NCI-H2081 treated with DMSO at 0.1 percent for 48 hours (cell line): ENCODE measurements at places on chromosomes 4 and X.
A peak's percentile ranks its signal among the peaks of the same experiment; 100 is the strongest.

DNA sequence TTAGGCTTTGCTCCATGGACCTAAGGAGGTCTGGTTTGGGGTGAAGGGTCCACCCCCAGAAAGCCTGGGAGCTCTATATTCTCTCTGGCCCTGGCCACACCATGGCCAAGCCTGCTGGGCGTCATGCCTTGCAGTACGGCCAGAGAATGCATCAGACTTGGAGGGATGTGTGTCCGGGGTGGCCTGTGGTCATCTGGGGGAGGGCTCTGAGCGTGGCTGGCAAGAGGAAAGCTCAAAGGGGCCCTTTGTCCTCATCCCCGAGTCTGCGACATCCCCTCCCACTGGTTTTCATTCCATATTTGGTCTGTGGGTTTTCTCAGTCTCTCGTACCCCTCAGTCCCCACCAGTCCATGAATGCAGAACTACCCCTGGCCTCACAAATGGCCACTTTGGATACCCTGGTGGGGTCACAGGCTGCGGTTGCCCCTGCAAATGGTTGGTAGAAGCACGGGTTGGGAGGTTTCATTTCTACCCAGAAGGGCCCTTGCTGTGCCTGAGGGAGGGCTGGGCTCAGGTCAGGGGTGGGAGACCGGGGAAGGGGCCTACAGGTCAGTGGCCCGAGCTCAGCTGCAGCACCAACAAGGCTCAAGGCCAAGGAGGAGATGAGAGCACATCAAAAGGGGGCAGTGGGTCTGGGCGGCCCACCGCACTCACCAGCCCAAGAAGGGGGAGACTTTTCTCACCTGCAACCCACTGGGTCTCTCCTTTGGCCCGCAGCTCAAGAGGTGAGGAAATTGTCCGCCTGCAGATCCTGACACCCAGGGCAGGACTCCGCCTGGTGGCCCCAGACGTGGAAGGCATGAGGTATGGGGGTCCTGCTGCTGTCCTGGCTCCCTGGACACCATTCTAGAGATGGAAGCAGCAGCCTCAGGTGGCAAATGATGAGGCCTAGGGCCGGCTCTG is 30.2 kb downstream of the ZNF185 start:
- no peak for DNase-seq

- no peak for DNase-seq
Measured at GRCh38 chr4:182017038-182017437, 226.2 kb upstream of the TENM3 start.

GRCh38 chrX:130084631-130085237 is 25.6 kb downstream of the ELF4 start:
- no peak for DNase-seq

GRCh38 chr4:87103691-87104187 is 116.7 kb downstream of the KLHL8 start:
- no peak for DNase-seq

- DNase-seq = no peak
Measured at GRCh38 chrX:69046996-69047490, 118.2 kb downstream of the PJA1 start.

GRCh38 chrX:132188175-132188574 is 31.1 kb downstream of the RAP2C start:
- DNase-seq = no peak

DNA sequence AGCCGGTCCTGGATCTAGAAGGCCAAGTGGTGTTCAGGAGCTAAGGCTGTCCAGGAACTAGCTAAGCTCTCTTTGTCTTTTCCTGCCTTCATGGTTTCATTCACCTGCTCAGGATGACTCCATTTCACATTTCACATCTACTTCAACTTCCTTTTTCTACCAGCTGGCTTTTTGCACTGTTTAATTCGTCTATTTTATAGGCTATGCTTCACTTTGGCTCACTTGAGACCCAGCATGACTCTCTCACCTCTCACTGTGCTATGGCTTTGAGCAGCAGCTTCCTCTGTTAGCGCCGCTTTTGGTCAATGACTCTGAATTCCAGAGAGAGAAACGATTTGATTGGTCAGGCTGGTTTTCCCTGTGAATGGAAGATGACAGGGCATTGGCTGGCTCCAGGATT is 213.5 kb upstream of the CLNK start:
- DNase-seq = no peak

GRCh38 chrX:120561634-120562568 is 1.1 kb upstream of the CUL4B start:
- DNase-seq = no peak

DNA sequence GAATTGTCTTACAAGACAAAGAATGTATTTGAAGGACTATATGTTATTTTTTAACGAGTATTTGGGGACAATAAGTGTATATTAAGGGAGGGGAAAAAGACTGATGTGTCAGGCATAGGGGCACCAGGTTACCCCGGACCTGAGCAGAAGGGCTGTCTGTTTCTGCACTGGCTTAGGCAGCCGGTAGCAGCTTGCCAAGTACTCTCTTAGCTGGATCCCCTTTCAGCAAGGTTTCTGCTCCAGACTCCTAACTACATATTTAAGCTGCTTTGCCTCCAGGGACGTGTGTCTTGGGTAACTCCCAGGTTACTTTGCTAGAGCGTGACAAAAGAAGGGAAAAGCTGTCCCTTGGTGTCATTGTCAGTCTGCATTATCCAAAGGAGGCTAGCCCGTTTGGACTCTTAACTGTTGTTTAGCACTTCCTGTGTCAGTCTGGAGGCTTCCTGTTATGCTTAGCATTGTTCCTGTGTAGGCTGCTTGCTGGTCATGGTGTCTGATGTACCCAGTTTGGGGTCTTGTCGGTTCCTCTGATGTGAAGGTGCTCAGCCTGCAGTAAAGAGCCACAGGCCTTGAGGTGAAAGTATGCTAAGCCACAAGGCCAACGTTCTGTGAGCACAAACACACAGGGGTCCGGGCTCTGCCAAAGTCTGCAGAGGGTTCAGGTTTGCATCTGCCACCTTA is 11.6 kb downstream of the CXCR3 start:
- DNase-seq = no peak

DNA sequence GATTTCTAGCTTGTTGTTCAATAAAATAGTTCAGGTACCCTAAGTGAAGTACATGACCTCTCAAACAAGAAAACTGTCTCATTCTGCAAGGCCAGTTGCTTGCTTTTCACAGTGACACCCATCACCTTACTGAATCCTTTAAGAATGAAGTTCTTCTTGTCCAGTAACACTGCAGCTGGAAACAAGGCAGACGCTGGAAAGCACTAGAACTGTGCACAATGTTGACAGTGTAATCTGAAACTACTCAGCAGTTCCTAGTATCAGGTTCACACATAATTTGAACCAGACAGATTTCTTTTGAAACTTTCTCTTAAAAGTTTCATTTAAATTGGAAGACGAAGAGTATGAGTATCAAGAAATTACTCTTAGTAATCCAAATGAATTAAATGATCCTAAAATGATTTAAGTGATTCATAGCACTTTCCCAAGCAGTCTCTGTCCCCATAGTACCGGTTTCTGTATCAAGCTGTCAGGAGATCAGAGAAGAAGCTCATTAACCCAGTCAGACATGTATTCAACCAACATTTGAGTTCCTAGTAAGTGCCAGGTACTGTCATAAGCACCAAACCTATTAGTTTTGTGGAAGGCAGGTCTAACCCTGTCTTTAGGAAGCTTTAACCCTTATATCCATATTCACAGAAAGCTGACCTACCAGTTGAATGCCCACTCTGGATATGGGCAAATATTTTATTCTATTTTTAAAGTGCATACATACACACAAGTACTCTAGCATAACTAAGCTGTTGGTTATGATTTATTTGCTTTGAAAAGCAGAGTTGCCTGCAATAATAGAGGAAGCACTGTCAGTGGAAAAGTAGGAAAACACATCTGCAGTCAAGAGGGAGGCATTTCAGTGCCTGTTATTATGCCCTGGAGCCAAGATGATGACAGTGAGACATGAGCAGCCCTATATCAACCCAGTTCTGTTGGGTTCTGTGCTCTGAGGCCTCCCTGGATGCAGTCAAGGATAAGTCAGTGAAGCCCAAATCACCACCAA is 63.6 kb downstream of the PALLD start:
- DNase-seq = no peak

- no peak for DNase-seq
Measured at GRCh38 chrX:69961365-69962072, 88.2 kb downstream of the AWAT2 start.

DNA sequence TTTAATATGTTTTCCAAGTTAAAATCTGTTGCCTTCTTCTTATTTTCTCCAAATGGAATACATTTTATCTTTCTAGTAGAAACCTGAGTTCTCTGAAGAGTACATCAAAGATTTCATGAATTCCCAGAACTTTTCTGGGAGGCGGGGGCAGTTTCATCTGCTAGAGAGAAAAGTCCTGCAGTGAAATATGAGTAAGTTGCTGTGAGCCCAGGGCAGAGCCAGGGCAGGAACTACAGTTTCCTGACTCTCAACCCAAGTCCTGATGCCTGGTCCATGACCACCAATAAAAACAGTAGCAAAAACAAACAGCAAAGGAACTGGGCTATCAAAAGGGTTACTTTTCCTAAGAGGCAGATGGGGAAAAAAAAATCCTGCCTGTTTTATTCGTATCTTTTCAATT is 239.4 kb upstream of the CTSO start:
- DNase-seq = no peak

DNA sequence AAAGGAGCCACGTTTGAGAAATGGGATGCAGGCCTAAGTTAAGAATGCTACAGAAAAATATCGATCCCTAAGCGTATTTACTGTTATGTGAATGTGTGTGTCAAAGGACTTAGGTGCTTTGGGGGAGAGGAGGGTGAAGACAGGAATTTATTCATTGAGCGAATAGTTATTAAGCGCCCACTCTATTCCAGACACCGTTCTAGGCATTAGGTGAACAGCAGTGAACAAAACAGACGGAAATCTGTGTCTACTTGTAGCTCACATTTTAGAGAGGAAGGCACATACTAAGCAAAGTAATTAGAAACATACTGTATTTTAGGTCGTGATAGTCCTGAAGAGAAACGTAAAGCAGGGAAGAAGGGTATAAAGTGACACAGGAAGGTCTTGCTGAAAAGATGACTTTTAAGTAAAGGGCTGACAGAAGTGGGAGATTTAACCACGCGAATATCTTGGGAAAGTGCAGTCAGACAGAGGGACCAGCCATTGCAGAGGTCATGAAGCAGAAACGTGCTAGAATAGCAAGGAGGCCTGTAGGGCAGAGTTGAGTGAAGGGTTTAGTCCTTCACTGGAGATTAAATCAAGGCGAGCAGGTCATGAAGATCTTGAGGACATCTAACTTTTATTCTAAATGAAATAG is 541 bp downstream of the AIMP1 start:
- DNase-seq = no peak

DNA sequence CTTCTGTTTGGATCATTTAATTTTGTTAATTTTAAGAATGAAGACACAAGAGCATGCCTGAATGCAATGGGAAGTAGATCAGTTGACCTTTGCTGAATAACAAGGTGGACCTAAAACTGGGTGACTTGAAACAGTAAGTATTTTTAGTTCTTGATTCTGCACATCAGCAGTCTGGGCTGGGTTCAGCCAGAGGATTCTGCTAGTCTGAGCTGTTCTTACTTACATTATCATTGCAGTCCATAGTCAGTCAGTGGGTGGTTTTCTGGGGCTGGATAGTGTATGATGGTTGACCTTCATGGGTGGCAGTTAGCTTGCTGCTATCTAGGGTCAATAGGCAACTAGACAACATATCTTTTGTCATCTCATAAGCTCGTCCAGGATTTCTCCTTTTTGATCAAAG is 91.4 kb downstream of the HS3ST1 start:
- DNase-seq = no peak

DNA sequence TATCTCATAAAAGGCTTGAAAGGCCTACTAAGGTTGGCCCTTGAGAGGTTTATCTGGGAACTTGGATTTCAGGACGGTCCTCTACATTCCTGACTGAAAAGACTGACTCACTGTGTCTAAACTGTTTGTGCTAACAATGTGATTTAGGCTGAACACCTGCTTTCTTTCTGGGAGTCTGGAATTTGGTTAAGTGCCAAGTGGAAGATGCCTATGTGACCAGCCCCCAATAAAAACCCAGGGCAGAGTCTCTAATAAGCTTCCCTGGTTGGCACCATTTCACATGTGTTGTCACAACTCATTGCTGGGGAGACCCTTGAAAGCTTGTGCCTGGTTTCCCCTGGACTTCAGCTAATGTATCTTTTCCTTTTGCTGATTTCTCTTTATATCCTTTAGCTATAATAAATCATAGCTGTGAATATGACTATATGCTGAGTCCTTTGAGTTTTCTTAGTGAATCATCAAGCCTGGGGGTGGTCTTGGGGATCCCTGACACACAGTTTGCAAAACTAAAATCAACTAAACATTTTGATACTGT is 55.1 kb downstream of the GPR82 start:
- DNase-seq = no peak

- DNase-seq = peak; percentile 23
Measured at GRCh38 chr4:157225096-157225495, 4.6 kb downstream of the GRIA2 start.

DNA sequence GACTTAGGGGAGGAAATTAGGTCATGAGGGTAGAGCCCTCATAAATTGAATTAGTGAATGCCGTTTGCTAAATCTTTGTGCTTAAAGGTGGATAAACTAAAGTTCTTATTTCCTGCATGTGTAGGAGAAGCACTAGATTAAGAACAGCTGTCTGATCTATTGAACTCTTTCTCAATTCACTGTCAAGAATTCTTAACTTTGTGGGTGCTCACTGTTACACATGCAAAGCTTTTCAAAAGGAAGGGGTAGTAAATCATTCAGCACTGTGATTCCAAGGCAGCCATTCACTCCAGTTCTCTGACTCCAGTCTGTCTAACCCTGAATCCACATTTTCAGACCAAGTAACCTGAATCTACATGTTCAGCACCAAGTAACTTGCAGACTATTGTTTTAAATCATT is 1520.1 kb downstream of the PCDH18 start:
- no peak for DNase-seq

DNA sequence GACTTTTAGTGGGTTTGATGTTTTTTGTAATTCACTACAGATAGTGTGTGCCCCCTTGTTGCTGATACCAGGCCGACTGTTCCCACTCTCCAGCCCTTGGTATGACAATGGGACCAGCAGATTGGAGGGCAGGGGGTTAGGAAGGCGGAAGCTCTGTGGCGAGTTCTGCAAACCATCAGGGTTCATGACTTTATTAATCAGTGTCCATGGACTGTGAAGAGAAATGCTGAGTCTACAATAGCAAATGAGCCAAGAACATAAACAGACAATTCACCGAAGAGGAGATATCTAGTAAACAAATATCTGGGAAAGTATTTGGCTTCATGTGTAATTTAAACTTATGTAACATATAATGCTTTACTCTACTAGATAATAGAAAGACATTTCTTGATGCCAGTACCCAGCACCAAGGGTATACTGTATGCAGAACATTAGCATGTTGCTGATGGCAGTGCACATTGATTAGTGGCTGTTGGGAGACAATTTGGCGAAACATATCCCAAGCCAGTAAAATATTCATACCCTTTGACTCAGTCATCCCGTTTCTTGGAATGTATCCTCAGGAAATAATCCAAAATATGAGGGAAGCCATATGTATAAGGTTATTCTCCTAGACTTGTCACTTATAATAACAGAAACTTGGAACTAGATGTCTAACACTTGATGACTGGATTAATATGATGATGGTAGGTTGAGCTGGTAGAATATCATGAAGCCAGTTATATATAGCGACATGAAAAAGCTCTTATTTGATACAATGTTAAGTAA is 169.4 kb downstream of the PTTG2 start:
- DNase-seq = no peak
